Occipital lobe (tissue), 3 donors: ENCODE measurements at places on chromosomes 5 and 9.

DNA sequence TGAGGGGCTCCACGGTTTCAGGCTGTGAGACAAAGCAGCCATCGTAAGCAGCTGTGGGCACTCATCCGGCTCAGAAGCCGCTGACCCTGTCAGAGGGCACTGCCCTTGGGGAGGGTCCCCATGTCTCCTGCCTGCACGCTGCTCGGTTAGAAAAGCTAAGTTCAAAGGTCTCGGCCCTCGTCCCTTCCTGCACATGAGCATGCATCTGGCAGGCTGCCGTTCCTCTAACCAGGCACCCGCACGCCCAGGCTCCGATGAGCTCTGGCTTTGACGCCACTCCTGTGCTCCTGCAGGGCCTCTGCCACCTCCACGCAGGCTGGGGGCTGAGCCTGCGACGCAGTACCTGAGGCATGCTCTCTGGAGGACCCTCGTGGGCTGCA, 51.3 kb downstream of the NKD2 start:
- no peak for DNase-seq

DNA sequence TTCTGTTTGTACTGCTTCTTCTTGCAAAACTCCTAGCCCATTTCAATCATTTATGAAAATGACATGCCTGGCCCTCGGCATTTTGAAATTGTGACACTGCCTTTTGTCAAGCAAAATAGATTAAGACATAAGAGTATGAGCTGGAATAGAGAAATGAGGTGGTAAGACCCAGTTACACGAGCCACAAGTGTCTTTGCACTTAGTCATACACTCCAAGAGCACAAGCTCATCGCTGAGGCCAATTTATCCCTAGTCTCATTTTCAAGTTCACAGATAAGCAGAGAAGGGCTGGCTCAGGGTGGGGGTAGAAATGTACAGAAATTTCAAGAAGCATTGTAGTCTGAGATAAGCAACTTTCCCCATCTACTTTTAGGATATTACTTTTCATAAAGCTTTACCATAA, 40.6 kb upstream of the MAP1B start:
- no peak for DNase-seq

DNA sequence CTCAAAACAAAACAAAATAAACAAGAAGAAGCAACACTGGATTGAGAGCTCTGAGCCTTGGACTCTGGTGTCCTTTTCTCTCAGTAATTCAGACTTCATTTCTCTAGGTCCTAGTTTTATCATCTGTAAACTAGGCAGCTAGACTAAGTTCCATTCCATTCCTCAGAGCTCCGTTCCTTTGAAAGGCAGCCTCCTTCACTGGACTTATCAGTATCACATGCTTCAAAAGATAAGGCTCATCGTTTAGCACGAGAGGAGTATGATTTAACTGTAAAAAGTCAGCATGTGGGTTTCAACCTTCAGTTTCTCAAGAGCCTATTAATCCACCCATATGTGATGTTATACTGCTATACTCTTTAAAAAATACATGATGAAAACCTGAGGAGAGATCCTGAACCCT, 1.6 kb downstream of the ATP10B start:
- DNase-seq: no peak

GRCh38 chr5:71907608-71908145, 188.6 kb downstream of the CARTPT start:
- DNase-seq: no peak

- DNase-seq: peak; percentile 7
Measured at GRCh38 chr9:83281306-83282255, 218.6 kb upstream of the RASEF start.

- no peak for DNase-seq
Measured at GRCh38 chr5:98372351-98372750, 401.1 kb upstream of the RGMB start.

DNA sequence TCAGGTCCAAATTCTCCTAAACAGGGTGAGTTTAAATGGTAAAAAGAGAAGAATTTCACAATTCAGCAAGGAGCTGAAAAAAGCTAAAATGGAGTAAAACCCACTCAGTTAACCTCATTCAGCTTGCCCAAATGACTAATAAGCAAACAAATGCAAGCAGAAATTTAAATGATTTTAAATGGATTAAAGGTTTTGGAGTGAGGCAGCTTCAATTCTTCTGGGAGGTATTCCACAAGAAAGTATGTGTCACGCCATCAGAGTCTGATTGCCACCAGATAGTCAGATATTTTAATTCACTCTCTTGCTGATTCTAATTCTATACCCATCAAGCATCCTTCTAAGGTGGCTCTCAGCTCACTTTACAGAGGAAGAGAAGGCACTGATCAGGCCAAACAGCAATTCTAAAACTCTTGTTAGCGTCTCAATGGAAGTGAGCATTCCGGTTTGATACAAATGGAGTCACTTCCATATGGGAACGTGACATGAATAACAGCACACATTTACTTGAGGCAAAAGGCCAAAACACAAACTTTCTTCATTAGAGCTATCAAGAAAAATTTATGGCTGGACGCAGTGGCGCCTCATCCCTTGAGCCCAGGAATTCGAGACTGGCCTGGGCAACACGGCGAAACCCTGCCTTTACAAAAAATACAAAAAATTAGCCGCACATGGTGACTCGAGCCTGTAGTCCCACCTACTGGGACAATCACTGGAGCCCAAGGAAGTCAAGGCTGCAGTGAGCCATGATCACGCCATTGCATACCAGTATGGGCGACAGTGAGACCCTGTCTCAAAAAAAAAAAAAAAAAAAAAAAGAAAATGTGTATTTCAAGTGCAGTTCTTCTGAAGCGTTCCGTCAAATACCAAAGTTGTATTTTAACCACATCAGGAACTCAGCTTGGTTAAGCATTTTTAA, 2.0 kb downstream of the CLK4 start:
- no peak for DNase-seq

DNA sequence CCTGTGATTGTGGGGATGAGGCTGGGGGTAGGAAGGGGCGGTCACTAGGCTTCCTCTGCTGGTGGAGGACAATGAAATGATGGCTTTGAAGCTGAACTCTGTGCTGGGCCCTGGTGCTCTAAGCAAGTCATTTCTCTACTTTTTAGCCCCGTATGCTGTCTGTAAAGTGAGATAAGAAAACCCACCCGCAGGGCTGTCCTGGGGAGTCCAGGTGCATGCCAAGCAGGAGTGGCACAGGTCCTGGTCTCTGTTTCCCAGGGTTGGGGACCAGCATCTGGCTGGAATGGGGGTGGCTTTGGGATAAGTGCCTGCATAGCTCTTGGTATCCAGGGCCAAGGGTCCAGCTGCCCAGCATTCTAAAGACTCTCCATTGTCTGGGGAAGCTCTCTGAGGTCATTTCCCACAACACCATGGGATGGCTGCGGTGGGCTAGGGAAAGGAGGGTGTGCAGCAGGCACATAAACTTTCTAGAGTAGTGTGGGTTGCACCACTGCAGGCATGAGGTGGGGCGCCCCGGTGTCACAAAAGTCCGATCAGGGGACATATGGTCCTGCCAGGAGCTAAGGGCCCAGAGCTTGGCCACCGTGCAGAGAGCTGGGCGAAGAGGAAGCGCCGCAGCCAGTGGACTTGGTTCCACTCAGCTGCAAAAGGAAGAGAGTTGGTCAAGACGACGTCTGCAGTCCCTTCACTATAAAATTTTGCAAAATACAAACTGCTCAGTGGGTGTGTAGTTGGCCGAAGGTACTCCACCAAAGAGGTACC, 25.6 kb upstream of the GTF3C5 start:
- DNase-seq: no peak

DNA sequence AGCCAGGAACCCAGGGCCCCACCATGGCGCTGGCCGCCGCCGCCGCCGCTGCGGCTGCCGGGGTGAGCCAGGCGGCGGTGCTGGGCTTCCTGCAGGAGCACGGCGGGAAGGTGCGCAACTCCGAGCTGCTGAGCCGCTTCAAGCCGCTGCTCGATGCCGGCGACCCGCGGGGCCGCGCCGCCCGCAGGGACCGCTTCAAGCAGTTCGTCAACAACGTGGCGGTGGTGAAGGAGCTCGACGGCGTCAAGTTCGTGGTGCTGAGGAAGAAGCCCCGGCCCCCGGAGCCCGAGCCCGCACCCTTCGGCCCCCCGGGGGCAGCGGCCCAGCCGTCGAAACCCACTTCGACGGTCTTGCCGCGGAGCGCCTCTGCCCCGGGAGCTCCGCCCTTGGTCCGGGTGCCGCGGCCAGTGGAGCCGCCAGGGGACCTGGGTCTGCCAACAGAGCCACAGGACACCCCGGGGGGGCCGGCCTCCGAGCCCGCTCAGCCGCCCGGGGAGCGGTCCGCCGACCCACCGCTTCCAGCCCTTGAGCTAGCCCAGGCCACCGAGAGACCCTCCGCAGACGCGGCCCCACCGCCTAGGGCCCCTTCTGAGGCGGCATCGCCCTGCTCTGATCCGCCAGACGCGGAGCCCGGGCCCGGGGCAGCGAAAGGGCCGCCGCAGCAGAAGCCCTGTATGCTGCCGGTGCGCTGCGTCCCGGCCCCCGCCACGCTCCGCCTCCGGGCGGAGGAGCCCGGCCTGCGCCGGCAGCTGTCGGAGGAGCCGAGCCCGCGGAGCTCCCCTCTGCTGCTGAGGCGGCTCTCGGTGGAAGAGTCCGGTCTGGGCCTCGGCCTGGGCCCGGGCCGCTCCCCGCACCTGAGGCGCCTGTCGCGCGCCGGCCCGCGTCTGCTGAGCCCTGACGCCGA, 749 bp downstream of the SOWAHA start:
- no peak for DNase-seq

- DNase-seq: no peak
Measured at GRCh38 chr5:78734094-78734845, 85.7 kb upstream of the LHFPL2 start.

GRCh38 chr5:126780165-126780827, 3.4 kb downstream of the LMNB1 start:
- peak; percentile 2 for DNase-seq

- no peak for DNase-seq
Measured at GRCh38 chr9:19630760-19631159, 158.1 kb downstream of the SLC24A2 start.

DNA sequence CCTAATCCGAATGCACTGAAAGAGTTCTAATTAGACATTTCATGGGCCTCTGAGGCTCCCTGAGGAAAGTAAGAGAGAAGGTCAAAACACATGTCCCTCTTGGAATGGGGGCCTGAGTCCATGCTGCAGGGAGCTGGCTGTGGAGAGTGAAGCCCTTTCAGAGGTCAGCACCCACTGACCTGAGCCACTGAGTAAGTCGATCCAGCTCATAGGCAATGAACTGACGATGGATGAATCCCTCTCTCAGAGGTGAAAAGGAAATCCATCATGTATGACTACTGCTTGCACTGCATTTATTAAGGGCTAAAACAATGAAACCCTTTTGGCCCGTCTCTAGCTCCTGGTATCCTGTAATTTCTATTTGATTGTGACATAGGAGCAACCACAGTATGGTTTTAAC, 288.9 kb upstream of the VLDLR start:
- no peak for DNase-seq

GRCh38 chr5:181223729-181224389, 778 bp downstream of the TRIM41 start:
- DNase-seq: no peak

DNA sequence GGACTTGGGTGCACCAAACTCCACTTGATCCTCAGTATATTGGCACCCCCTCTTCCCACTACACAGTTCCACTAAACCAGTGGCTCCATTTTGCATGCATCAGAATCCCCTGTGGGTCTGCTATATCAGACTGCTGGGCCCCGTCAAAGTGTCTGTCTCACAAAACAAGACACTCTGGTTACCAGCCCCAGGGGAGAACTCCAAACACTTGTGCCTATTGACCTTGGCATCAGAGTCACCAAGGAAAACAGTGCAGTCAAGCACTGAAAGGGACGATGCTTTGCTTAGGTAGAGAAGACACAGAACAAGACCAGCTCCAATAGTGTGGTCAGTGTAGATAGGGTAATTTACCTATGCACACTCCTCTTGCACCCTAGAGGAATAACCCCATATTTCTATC, 205.8 kb upstream of the RAI14 start:
- DNase-seq: no peak

GRCh38 chr5:4387290-4387689, 752.8 kb upstream of the ADAMTS16 start:
- DNase-seq: no peak

GRCh38 chr9:109499093-109499630, 1.1 kb upstream of the PTPN3 start:
- DNase-seq: no peak

DNA sequence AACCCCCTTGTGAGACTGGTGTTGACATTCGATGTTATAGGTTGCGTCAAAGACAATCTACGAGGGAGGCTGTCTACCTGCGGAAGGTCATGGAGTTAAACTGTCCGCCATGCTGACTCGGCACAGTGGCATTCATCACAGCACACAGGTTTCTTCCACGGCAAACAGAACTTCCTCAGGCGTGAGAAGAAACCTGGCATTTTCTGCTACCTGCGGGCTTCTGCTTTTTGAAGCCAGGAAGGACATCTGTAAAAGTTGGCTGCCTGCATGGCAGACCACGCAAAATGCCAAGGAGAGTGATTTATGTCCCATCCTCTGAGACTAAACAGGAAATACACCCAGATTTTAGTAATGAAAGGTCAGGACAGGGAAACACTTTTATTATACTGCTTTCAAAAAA, 809.8 kb upstream of the NUDT12 start:
- DNase-seq: no peak

- DNase-seq: no peak
Measured at GRCh38 chr9:36263683-36264082, 5.4 kb upstream of the GNE start.

GRCh38 chr5:8382456-8382855, 513.5 kb downstream of the MTRR start:
- DNase-seq: no peak

DNA sequence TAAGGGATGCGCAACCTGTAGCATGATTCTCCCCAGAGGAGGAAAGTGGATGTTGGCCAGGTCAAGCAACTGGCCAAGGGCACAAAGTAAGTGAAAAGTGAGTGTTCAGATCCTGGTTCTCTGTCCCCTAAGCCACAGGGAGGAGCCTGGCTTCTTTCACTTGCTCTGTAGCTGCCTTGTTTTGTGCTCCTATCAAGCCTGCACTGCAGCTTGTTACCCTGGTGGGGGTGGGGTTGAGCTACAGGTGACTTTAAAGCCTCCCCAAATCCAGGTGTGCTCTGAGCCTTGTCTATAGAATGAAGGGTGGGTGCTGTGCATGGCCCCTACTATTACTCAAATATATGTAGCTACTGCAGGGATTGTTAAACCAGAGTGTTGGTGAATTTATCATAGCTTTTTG, 32.9 kb downstream of the RALGPS1 start:
- DNase-seq: no peak

DNA sequence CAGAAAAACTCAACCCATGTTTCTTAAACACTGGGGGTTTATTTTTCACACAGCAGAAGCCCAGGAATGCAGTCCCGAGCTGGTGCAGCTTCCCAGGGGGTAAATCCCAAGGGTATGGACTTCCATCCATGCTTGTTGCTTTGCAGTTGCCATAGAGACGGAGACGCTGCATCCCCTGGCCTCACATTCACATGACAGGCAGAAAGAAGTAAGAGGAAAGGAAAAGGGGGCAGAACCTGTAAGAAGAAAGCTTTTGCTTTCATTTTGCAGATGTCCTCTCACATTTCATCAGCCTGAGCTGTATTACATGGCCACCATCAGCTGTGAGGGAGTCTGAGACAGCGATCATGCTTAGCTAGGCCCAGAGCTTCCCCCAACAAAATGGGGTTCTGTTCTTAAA, 321.0 kb downstream of the AGTPBP1 start:
- DNase-seq: no peak
